ENCODE measurements at places on chromosomes 11 and 22.

DNA sequence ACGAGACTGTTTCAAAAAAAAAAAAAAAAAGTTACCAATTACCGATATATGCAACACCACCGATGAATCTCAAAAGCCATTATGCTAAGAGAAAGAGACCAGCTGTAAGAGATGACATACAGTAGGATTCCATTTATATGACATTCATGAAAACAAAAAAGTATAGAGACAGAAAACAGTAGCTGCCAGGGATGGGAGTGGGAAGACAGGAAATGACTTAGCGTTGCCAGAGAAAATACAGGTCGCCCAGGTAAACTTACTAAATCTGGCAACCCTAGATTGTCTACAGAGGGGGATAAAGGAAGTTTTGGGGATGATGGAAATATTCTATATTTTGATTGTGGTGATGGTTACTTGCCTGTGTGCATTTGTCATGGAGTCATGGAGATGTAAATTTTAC is 7.9 kb upstream of the C11orf24 start:
- DNase-seq = no peak

DNA sequence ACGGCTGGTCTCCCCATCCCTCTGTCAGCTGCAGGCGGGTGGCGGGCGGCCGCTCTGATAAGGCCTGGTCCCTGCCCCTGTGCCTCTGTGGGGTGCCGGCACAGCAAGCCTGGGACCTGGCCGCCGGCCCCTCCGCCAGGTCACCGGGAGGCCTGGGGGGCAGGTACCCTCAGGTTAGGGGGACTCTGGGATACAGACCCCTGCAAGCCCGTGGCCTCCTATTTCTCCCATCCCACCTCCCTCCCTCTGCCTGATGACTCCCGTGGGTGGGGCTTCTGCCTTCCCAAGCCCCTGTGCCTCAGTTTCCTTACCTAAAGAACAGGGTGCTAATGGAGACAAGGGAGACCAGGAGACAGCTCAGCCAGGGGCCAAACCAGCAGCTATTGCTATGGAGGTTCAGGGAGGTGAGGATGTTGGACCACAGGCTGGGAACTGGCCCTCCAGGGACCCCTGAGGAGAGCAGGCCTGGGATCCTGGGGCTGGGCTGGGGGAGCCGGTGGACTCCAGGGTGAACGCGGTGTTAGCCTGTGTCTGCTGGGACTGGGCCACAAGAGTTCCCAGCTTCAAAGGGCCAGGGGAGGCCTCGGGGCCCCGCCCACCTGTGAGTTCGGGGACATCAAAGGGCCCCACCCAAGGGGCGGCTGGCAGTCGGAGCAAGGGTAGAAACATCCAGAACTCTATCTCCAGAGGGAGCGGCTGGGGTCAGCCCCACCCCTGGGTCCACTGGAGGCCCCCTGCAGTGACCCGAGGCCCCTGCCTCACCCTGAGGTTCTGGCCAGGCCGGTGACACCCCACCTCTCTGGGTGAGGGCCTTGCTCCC is 32.0 kb upstream of the TH start:
- no peak for DNase-seq

DNA sequence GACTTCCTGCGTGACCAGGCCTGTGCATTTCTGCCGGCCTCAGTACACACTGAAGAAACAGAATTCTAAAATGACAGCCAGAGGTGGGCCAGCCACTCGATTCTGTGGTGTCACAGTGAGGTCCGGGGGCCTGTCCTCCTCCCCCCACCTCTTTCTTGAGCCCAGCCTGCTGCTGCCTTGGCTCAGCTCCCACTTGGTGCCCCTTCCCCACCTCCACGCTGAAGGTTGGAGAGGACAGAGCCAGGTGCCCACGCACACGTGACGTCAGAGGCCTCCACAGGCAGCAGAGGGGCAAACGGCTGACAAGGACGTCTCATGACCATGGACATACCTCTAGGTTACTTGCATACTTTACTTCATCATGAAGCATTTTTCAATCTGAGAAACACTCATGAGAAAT is 78.0 kb upstream of the SHANK2 start:
- DNase-seq = no peak

GRCh38 chr11:32006799-32007388 is 84.0 kb upstream of the RCN1 start:
- no peak for DNase-seq

DNA sequence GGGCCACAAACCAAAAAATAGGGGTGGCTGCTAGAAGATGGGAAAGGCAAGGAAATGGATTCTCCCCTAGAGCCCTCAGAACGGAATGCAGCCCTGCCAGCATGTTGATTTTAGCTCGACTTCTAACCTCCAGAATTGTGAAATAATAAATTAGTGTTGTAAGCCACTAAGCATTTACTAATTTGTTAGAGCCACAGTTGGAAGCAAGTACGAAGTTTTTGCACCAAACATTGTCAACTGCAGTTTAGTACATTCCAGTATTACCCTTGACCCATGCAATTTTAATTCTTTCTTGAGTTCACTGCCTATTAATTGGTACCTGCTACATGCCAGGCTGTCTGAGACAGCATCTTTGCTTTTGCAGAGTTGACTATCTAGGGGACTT is 32.2 kb downstream of the PARVA start:
- DNase-seq = no peak

DNA sequence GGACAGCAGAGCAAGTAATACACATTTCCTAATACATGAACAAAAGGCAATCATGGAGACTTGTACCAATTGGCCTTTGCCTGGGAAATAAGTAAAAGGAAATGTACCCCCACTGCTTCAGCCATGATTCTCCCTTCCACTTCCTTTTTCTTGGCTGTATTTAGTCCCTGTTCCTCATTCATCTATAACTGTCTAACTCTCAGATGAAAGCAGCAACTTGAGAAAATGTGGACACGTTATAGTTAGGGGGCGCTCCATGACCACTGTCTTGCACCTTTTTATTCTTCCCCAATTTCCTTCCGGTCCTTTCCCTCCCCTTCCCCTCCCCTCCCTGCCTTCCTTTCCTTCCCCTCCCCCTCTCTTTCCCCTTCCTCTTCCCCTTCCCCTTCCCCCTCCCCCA is 61.3 kb upstream of the BARX2 start:
- no peak for DNase-seq

- no peak for DNase-seq
Observed at GRCh38 chr11:17563231-17563646, 16.2 kb downstream of the OTOG start.

DNA sequence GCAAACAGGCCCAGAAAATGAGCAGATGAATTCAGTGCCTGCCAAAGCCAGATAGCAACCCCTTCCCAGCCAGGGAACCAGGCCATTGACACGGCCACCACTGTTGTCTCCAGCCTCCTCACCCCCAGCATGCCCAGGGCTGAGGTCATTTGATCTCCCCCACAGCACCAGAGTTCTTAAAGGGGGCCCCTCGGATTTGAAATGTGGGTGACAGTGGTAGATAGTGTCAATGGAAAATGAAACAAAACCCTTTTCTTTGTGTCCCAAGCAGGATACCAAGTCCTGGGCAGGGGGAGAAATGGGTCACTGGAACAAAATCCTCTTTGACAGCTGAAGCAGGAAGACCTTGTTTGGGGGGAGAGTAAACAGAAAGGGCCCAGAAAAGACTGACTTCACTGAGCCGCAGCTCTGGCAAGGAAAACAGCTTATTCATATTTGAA is 14.3 kb upstream of the ACCSL start:
- DNase-seq = no peak

All from anterior cingulate cortex (tissue), 58 donors.